ENCODE measurements at places on chromosomes 3 and 15.

DNA sequence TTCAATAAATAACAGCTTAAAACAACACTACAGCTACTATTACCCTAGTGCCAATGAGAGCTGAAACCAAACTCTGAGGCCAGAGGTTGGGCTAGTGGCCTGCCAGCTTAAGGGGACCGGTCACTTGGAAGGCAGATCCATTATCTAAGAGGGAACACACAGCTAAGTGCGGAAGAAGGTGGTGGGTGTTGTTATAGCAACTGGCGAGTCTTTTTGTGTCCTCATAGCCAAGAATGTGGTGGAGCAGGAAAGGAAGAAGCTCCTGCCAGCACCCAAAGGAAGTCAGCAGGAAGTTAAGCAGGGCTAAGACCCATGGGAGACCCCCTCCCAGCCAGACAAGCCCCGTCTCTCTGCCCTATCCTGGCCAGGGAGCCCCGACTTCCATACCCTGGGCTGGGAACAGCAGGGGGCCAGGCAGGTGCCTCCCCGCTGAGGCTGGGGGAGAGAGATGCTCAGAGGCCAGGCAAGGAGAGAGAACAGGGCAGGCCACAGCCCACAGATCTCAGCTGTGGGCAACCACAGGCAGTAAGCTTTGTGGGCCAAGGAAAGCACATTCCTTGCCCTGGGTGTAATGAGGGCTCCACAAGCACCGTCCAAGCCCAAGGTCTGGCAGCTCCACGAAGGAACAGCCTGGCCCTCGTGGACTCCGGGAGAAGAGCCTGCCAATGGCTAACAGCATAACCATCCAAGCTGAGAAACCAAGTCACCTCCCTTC is 34.0 kb upstream of the HRH1 start:
- no peak for DNase-seq

DNA sequence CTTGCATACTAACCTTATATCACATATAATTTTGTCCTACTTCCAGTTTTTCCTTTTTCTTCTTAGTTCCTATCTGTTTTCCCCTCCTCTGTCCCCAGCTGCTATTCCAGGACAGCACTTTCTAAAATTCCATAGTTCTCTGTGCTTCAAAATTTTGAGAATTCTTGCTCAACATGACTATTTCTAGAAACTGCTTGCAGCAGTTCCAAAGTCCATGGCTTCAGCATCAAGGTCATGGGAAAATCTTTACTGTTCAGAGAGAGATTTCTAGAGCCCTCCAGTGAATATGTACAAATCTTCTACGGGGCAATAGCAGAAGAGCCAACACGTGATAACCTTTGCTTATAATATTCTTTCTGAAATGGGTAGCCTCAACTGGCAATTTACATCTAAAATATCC is 76.1 kb upstream of the PHLDB2 start:
- DNase-seq, result no peak

DNA sequence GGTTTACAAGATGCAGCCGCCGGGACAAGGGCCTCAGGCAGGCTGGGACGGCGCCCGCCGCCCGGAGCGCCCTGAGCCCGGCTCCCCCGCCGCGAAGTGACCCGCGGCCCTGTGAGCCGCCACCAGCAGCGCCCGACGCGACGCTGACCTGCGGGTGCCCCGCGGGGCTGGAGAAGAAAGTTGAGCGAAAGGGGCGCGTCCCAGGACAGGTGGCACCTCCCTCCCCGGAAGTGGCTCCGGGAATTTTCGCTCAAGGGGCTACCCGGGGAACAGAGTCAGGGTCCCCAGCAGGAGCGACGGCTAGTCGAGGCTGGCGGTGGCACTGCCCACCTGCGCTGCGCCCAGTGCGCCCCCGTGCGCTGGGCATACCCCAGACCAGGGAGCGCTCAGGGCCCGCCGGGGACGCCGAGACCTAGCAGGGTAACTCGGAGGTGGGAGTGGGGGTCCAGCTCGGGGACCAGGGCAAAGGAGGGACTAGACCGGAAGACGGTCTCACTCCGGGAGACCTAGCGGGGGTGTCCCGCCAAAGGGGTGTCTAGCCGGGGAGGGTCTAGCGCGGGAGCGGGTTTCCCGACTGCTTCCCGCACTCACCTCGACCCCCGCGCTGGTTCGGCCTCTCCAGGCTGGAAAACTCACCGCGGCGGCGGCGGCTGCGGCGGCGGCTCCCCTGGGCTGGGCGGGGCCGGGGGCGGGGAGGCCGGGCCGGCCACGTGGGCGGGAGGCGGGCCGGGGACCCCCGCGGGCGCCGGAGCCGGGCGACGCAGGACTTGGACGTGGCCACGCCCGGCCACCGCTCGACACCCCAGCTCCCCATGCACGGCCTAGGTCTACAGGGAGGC is 18.4 kb downstream of the SPATA12 start:
- DNase-seq, result no peak

- no peak for DNase-seq
These were observed 90.7 kb downstream of the PEAK1 start for GRCh38 chr15:77329202-77329601.

DNA sequence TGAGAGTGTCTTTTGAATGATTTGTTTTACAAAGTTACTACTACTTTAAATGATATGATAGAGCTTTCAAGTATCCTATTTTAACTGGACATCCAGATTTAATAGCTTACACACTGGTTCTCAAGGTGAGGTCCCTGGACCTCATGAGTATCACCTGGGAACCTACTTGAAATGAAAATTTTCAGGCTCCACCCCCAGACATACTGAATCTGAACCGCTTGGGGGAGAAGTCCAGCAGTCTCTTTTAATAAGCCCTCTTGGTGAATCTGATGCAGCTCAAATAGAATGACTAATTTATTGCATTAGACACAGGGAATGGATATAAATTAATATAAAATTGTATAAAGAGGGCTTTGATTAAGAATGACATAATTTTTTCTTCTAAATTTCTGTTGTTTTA is 29.4 kb upstream of the SLITRK3 start:
- no peak for DNase-seq

DNA sequence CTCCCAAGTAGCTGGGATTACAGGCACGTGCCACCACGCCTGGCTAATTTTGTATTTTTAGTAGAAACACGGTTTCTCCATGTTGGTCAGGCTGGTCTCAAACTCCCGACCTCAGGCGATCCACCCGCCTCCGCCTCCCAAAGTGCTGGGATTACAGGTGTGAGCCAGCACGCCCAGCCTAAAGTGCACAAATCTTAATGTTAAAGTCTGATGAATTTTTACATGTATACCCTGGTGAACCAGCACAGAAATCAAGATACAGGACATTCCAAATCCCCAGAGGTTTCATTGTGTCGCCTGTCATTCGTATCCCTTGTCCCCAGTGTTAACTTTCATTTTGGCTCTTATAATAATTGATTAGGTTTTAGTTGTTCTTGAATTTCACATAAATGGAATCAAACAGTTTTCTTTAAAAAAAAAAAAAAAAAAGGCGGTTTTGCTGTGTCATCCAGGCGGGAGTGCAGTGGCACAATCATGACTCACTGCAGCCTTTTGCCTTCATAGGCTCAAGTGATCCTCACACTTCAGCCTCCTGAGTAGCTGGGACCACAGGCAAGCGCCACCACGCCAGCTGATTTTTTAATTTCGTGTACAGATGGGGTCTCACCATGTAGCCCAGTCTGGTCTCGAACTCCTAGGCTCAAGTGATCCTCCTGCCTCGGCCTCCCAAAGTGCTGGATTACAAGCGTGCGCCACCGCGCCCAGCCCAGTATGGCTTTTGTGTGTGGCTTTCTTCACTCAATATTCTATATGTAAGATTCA is 1.5 kb upstream of the TM4SF19 start:
- no peak for DNase-seq
